ENCODE measurements at places on chromosomes 1 and 21. TPM values are rescaled to one million over a fixed set of nuclear protein-coding genes. Genes with fewer than 3 reads are reported as not detected.

GRCh38 chr1:16063226-16063829, 10.1 kb downstream of the FAM131C start:
- peaks cover 6% of the 10 kb centered on the region for H3K4me1 ChIP-seq
- no peak overlapping the region for H3K27ac ChIP-seq
- no peaks in the 10 kb centered on the region for H3K27me3 ChIP-seq
- DNase-seq: no peak

DNA sequence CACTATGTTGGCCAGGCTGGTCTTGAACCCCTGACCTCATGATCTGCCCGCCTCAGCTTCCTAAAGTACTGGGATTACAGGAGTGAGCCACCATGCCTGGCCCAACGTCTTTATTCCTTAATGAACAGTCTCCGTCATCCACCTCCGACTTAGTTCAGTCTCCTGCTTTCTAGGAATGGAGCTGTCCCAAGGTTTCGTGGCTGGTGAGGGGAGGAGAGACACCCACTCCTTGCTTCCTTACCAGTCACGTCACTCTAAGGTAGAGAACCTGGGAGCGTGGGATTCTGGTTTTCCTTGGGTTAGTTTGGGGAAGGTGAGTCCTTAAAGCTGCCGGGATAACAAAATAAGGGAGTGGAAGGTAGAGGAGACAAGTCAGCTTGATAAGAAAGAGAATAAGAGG, 55.0 kb upstream of the ATP2B4 start:
- no peaks in the 10 kb centered on the region for H3K36me3 ChIP-seq
- H3K27me3 ChIP-seq: no peaks in the 10 kb centered on the region
- peaks cover 9% of the 10 kb centered on the region for H3K4me1 ChIP-seq

The CAMK1G gene
- 8.7 TPM for polyA plus RNA-seq

The AQP10 gene
- 20.6 TPM for polyA plus RNA-seq

The RXFP4 gene
- polyA plus RNA-seq: not detected

The SPRR2G gene
- polyA plus RNA-seq: not detected

DNA sequence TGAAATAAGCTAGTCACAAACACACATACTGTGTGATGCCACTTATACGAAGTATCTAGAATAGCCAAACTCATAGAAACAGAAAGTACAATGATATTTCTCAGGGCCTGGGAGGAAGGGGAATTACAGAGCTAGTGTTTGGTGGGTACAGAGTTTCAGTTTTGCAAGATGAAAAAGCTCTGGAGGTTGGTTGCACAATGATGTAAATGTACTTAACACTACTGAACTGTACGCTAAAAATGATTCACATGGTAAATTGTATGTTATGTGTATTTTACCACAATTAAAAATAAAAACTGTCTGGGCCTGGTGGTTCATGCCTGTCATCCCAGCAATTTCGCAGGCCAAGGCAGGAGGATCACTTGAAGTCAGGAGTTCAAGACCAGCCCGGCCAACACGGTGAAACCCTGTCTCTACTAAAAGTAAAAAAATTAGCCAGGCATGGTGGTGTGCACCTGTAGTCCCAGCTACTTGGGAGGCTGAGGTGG, 15.3 kb upstream of the FHAD1 start:
- H3K4me1 ChIP-seq: peaks cover 11% of the 10 kb centered on the region
- no peak overlapping the region for H3K27ac ChIP-seq
- no peak for DNase-seq
- no peak overlapping the region for H3K4me3 ChIP-seq
- H3K27me3 ChIP-seq: no peaks in the 10 kb centered on the region

- H3K27me3 ChIP-seq: peaks cover 10% of the 10 kb centered on the region
- H3K4me1 ChIP-seq: peaks cover 3% of the 10 kb centered on the region
- peak; percentile 35 for DNase-seq
- H3K27ac ChIP-seq: no peak overlapping the region
- no peaks in the 10 kb centered on the region for H3K36me3 ChIP-seq
These were observed 65.8 kb downstream of the RHOU start for GRCh38 chr1:228801068-228801467.

DNA sequence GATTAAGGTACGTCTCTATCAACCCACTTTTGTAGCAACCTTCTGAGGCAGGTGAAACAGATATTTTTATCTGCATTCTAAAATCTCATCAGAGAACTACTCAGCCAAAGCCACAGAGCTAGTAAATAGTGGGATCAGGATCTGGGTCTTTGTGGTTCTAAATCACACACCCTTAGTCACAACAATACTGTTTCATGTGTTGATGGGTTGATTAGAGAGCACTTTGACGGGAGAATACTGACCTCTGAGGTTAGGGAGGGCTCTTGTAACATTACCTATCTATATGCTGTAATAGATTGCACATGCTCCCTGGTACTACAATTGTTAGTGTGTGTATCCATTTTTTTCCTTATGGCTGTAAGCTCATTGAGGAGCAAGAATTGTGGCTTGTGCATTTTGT, 45.5 kb upstream of the CCDC190 start:
- H3K27me3 ChIP-seq: no peaks in the 10 kb centered on the region
- no peaks in the 10 kb centered on the region for H3K36me3 ChIP-seq
- no peak for DNase-seq
- H3K4me3 ChIP-seq: no peak overlapping the region
- H3K4me1 ChIP-seq: no peaks in the 10 kb centered on the region
- no peak overlapping the region for H3K27ac ChIP-seq

DNA sequence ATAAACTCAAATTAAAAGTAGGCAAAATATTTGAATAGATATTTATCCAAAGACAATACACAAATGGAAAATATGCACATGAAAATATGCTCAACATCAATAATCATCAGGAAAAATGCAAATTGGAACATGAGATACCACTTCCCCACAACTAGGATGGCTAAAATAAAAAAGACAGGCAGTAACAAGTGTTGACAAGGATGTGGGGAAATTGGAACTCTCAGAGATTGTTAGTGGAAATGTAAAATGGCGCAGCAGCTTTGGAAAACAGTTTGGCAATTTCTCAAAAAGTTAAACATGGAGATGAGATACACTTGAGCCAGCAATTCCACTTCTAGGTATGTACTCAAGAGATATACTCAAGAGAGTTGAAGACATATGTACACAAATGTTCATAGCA, 48.8 kb downstream of the NAV1 start:
- DNase-seq: no peak
- no peaks in the 10 kb centered on the region for H3K27me3 ChIP-seq
- no peaks in the 10 kb centered on the region for H3K36me3 ChIP-seq
- no peak overlapping the region for H3K4me3 ChIP-seq
- H3K4me1 ChIP-seq: peaks cover 9% of the 10 kb centered on the region
- H3K27ac ChIP-seq: no peak overlapping the region

DNA sequence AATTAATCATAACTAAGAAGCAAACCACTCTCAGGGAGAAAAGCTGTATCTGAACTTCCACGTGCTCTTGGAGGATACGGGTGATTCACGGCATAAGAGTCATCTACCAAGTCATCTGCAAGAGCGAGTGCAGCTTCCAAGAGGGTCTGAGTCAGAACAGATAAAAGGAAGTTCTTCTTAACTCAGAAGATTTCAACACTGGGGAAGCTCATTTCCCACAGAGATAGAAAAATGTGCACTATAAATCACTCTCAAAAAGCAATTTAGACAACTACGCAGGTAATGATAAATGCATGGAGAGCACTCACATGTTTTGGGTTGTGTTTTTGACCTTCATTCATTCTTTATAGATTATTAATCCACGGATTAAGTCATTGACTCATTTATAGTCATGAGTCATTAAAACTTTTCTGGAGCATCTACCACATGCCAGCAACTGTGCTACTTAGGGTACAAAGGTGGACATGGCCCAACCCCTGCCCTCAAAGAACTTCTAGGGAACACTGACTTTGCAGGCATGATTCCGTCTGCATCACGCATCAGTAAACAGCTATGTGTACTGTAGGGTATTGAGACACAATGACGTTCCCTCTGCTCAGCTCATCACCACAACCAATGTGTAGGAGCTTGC, 20.8 kb downstream of the KCNJ15 start:
- H3K36me3 ChIP-seq: no peaks in the 10 kb centered on the region
- no peaks in the 10 kb centered on the region for H3K4me1 ChIP-seq
- no peak for DNase-seq
- H3K27ac ChIP-seq: no peak overlapping the region
- no peak overlapping the region for H3K4me3 ChIP-seq

The TTC4 gene
- polyA plus RNA-seq: 26.0 TPM

GRCh38 chr1:15406614-15407559, 2.8 kb upstream of the EFHD2 start:
- no peaks in the 10 kb centered on the region for H3K27me3 ChIP-seq
- no peak overlapping the region for H3K4me3 ChIP-seq
- no peaks in the 10 kb centered on the region for H3K36me3 ChIP-seq
- no peaks in the 10 kb centered on the region for H3K4me1 ChIP-seq

DNA sequence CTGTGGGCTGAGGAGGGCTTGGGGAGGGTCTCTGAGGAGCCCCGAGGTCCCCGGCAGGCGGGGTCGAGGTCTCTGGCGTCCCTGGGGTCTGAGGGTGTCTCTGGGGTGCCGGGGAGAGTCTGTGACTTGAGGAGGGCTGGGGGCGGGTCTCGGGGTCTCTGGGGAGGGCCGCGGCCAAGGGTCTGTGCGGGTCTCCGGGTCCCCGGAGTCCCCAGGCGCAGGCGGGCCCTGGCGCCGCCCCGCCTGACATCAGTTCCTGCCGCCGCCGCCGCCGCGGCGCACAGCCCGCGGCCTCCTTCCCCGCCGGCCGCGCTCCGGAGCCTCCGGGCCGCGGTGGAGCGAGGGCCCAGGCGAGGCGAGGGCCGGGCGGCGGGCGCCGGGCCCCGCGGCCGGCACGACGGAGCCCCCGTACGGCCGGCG, at the start of gene PLEKHM2:
Gene PLEKHM2 (plus strand): TSS at position 279 of the 420 bp plus-strand sequence. CDS start 239 bp downstream, outside the sequence.
- H3K4me1 ChIP-seq: peaks cover 16% of the 10 kb centered on the region
- peak within 1 kb of the TSS; percentile 81 for H3K4me3 ChIP-seq
- H3K36me3 ChIP-seq: no peaks in the 10 kb centered on the region
- H3K27ac ChIP-seq: peak within 1 kb of the TSS; percentile 100

GRCh38 chr1:155282488-155283091, 5.3 kb downstream of the HCN3 start:
- H3K27ac ChIP-seq: no peak overlapping the region
- H3K36me3 ChIP-seq: no peaks in the 10 kb centered on the region
- no peaks in the 10 kb centered on the region for H3K4me1 ChIP-seq
- no peak overlapping the region for H3K4me3 ChIP-seq
- DNase-seq: no peak

Measured in cardiac muscle cell (in vitro differentiated cells and primary cell).